Germinal center (tissue), 1 donor: ENCODE measurements at places on chromosomes 3 and 15.

DNA sequence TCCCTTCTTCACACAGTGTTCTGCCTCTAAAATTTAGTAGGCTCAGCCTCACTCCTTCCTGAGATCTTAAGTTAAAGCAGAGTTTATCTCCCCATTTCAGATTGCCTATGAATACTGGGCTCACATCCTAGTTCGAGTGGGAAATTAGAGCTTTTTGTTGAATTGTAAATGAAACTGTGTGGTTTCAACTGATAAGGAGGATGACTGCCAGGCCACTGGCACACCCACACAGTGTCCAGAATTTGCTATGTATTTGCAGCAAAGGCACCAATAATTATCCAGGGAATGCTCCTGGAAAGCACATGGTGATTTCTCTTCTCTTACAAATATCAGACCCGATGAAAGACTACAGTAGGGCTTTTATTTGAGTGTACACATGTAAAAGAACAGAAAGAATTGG lies 308.1 kb upstream of the COL8A1 start:
- DNase-seq: no peak

DNA sequence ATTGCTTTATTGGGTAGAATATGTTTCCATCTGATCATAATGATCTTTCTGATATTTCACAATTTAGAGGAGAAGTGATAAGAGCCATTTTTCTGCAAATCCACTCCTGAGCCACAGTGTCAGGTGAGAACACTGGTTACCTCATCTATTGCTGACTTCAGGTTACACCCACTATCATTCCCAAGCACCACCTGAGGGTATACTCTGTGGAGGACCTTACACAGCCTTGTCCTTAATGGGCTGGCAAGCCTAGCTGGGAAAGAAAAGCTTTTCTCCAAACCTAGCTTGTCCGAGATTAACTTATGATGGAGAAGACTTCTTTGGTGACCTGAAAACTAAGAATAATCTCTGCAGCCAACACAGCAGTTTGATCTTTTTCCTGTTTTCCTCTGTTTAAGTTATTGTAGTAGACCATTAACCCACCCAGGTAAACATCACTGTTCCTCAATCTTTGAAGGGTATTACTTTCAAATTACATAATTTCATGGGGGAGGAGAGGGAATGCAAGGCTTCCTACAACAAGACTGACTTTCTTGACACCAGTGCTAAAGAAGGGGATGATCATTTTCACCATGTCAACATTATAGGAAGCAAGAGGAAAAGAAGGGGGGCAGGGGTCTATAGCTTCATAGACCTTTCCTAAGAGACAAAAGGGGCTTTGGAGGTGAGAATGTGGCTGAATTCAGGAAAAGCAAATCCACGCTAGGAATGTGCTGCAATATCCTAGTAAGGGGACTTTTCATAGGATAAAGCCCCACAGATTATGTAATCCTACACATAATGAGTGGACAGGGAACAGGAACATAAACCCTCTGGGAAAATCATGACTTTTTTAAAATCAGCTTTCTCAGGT lies 1.7 kb downstream of the NCEH1 start:
- DNase-seq: no peak

DNA sequence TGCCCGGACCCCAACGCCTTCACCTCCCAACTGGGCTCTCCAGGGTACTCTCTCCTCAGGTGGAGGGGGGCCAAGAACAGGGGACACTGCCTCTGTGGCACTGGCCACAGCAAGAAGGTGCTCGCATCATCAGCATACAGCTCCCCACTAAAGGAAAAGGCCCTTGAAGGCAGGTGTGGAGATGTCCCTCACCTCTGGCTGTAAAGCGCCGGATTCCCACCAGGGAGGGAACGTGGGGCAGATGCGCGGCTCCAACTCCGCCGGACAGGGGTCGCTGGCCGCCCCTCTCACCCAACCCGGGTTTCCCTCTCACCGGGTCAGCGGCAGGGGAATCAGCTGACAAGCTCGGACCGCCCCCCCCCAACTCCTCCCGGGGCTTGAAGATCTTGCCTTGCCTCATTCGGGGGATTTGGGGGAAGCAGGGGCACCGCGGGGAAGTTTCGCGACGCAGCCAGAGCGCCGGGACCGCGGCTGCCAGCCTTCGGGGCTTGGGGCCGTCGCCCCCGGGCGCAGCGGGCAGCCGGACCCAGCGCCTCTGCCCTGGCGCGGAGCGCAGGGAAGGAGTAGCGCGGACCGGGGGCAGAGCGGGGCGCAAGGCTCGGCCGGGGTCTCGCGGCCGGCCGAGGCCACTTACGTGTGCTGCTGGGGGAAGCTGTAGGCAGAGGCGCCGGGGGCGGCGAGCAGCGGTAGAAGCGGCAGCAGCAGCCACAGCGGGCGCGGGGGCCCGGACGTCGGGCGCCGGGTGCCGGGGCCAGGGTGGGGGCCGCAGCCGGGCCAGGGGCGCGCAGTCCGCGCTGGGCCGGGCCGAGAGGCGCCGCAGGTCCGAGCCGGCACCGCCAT lies 630 bp downstream of the CACNA2D2 start:
- DNase-seq: peak; percentile 31

- DNase-seq: no peak
These were observed 29.3 kb downstream of the MTMR10 start for GRCh38 chr15:30962079-30962478.

DNA sequence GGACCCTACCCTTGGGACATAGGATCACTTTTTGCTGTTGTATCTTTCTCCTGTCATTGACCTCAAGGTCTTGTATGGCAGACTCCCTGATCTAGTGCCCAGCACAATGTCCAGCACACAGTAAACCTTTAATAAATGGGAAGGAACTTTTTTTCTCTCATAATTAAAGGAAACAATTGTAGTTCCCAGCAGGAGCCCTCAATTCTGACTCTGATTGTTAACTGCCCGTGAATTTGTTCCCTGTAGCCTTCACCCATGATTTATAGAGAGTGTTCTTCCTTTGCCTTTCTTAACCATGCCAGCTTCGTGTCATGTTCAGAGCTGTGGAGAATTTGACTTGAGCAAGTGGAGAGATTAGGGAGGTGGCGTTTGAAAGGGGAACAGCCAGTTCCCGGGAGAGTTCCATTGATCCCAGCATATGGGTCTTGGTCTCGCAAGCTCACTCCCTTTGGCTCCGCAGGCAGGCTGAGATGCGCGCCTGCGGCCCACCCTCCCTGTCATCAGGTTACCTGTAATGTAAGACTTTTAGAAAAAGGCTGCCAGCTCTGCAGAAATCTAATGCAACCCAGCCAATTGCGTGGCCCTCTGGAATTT lies 182.6 kb downstream of the TP63 start:
- DNase-seq: no peak

GRCh38 chr3:168070919-168071318 lies 24.8 kb downstream of the GOLIM4 start:
- DNase-seq: no peak

DNA sequence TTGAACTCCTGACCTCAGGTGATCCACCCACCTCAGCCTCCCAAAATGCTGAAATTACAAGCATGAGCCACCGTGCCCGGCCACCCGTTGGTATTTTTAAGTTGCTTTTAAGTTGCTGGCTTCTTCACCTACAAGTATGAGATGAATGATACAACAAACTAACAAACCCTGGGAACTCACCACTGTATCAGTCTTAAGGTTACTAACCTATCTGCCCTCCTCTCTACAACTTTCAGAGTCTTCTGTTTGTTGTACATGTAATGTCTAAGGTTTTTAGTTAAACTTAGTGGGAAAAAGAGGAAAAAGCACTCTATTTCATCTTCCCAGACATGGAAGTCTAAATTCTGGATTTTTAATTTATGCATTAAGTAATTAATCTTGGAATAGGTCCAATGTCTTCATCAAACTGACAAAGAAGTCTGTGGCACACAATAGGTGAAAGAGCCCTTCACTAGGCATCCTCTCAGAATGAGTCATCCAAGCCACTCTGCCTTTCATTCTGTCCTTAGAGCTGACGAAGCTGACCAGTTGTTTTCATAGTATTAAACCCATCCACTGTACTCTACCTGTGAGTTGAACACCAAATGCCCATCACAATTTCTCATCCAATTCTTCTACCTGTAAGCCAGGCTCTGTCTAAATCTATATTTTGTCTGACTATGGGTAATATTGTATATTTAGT lies 936.1 kb downstream of the TUSC7 start:
- DNase-seq: no peak

- DNase-seq: no peak
These were observed 180.5 kb upstream of the RASGRP1 start for GRCh38 chr15:38745126-38745525.

GRCh38 chr3:43699864-43700263 lies 9.1 kb downstream of the ABHD5 start:
- peak; percentile 55 for DNase-seq

DNA sequence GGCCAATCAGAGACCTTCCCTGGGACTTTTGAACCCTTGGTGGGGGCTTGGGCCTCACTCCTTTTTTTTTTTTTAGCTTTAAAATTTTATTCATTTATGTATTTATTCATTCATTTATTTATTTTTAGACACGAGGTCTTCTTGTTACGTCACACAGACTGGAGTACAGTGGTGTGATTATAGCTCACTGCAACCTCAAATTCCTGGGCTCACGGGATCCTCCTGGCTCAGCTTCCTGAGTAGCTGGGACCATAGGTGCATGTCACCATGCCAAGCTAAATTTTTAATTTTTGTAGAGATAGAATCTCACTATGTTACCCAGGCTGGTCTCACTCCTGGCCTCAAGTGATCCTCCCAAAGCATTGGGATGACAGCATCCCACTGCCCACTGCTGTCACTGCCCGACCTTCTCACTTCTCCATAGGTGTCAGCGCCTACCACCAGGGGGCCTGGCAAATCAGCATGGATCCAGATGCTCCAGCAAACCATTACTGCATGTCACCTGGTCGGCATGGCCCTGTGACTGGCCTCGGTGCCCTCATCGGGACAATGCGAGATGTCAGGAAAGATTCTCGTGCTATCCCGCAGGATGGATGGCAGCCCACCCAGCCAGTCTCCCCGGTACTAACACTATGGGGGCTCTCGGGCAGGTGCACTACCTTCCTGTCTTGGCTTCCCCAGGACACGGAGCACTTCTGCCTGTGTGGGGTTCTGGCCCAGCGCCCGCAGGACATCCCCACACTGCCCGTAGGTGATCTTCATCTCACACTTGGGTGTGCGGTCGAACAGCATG lies 3.0 kb downstream of the MYL3 start:
- DNase-seq: no peak

GRCh38 chr15:70241561-70242320 lies 144.0 kb upstream of the TLE3 start:
- no peak for DNase-seq
